Activated CD8-positive, alpha-beta T cell treated with anti-CD3 and anti-CD28 coated beads for 36 hours (primary cell): ENCODE measurements at places on chromosomes 16 and 17. TPM values are rescaled to one million over a fixed set of nuclear protein-coding genes. Genes with fewer than 3 reads are reported as not detected.

DNA sequence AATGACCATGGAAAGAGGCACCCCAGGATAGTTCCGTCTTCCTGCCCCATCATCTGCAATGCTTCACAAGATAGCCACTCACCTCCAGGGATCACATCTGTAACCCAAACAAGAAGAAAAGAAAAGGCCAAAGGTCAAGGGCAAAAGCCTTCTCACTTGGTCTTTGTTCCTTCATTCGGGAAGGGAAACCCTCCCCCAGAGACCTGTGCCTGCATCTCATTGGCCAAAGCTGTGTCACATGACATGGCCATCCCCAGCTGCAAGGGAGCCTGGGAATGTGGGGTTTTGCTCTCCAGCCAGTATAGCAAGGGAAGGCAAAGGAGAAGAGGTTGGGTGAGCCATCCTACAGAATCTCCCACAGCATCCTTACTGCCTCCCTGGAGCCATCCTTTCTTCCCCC lies 47.9 kb downstream of the NOL11 start:
- no peaks in the 10 kb centered on the region for H3K27me3 ChIP-seq
- H3K36me3 ChIP-seq = no peaks in the 10 kb centered on the region
- no peak overlapping the region for H3K27ac ChIP-seq
- DNase-seq = no peak
- no peak overlapping the region for H3K4me3 ChIP-seq

- no peak overlapping the region for H3K27ac ChIP-seq
- H3K36me3 ChIP-seq = no peaks in the 10 kb centered on the region
- peaks cover 19% of the 10 kb centered on the region for H3K4me1 ChIP-seq
- peaks cover 63% of the 10 kb centered on the region for H3K27me3 ChIP-seq
Observed at GRCh38 chr17:42784811-42785592, 4.6 kb downstream of the WNK4 start.

DNA sequence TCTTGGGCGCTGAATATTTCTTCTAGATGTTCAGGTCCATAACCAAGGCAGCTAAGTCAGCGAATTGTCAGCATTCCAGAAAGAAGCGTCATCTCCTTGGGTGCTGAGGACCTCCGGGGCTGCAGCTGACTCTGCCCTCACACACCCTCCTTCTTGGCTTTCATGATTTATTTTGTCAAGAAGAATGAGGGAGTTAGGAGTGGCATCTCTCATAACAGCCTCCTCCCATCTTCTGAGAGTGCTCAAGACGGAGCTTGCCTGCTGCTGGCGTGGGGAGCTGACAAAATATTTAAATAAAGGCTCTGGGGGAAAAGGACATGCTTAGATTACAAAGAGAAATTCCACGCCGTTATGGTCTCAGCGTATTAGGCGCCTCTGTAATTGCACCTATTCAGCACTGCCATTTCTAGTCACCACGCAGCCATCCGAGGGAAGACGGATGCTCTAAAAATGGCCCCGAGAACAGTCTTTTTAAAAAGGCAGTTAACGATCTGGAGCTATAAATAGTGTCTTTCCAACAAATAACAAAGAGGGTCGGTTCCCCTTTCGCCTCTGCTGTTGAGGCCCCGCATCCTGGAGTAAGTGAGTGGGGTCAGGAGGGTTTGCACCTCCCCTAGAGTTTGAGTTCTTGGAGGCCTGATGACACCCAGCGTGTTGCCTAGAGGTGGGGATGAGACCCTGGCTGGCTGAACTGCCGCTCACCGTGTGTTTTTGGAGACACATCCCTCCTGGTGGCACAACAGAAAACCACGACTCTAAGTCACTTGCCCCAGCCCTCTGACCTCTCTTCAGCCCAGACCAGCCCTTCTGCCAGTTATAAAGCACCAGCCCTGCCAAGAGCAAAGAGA lies 187.0 kb downstream of the CCDC182 start:
- H3K27ac ChIP-seq = no peak overlapping the region
- peaks cover 14% of the 10 kb centered on the region for H3K4me1 ChIP-seq
- no peak overlapping the region for H3K4me3 ChIP-seq
- H3K36me3 ChIP-seq = peaks cover 1% of the 10 kb centered on the region

DNA sequence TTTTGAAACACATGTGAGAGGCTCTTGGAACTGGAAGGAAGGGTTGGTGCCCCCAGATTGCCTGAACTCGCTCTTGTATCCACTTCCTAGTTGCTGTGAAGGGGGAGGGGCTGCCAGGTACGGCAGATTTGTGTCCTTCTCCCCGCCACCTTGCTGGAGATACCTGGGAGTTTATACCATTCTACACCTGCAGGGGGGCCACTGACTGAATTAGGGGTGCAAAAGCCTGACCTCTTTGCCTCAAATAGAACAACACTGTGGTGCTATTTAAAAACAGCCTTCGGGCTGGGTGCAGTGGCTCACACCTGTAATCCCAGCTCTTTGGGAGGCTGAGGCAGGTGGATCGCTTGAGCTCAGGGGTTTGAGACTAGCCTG lies 35.1 kb upstream of the IL34 start:
- H3K36me3 ChIP-seq = no peaks in the 10 kb centered on the region
- H3K27ac ChIP-seq = no peak overlapping the region
- no peak overlapping the region for H3K4me3 ChIP-seq
- no peaks in the 10 kb centered on the region for H3K4me1 ChIP-seq
- H3K27me3 ChIP-seq = no peaks in the 10 kb centered on the region

The RASD1 gene
- total RNA-seq = 0.74 TPM
